SK-N-SH (cell line): ENCODE measurements at places on chromosomes 4 and X.
A peak's percentile ranks its signal among the peaks of the same experiment; 100 is the strongest.

DNA sequence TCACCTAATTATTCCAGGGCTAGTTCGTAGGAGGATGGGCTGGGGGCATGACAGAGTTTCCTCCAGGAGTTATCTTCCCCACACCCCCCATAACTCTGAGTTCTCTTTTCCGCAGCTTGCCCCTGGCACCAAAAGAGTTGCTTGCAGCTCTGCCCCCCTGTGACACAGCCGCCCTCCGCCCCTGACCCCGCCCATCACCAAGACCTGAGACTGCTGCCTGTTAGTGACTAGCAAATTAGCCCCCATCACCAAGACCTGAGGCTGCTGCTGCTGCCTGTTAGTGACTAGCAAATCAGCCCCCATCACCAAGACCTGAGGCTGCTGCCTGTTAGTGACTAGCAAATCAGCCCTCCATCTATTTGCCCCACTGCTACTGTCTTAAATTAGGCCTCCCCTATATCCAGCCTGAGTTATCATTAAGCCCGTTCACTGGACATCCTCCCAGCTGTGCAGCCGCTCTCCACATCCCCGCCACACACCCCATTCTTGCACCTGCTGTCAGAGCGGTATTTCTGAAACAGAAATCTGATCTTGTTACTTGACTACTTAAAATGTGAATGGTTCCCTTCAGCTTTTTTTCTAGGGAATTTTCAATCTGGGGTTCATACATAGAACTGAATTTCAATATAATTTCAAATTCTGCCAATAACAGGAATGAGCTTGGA is 1.5 kb upstream of the PAPSS1 start:
- DNase-seq, result no peak

- no peak for DNase-seq
Measured at GRCh38 chrX:154784149-154784995, 20.9 kb downstream of the MPP1 start.

DNA sequence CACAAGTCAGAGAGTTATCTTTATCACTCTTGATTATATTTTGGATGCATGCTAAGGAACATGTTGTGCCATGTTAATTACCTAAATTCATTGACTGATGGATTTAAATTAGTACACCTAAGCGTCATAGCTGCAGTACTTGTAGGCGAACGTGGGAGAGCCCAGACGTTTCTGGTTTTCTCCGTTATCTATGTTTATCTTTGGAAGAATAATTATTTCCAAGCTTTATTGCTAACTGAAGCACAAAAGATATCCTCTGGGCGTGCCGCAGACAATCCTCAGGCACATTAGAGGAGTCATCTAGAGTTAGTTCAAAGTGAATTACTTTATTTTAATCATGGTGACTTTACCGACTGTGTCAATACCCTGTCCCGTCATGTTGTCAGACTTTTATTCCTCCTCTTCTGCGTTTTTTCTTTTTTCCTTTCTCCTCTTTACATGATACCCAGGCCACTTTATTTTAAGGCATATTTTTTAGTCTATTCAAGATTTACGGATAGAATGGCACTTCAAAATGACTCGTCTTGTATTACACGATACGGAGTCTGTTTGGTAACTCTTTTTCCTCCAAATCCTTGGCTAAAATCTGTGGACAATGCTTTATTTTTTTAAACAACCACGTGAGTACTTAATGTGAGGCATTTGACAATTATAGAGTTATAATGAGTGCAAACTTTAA is 632.0 kb upstream of the TENM3 start:
- DNase-seq, result no peak

- DNase-seq, result no peak
Measured at GRCh38 chrX:150581093-150581775, 12.8 kb downstream of the MTM1 start.

DNA sequence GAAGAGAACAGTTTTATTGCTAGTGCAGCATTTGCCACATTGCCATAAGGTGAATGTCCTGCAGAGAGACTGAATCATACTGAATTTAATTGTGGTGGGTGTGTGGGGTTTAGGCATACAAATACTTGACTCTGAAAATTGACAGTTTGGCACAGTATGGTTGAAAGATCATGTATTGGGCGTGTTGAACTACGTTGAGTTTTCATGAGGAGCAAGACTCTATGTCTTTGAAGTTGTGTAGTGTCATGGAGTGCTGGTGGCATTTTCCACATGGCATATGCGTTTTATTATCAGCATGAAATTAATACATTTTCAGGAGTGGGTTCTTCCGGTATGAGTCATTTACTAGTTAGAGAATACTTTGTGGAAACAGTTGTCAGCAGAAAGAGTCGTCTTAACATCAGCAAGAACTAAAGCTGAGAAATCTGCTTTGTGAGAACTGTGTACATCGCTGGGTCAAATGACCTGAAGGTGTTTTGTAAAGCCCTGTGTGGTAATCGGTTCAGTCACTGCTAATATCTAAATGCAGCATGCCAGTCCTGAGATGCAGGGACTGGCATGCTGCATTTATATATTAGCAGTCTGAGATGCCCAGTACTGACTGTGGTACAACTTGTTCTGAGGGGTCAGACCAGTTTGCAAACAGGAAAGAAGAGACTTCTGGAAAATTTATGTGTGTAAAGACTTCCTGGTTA is 50.3 kb downstream of the ARHGAP10 start:
- DNase-seq, result no peak

DNA sequence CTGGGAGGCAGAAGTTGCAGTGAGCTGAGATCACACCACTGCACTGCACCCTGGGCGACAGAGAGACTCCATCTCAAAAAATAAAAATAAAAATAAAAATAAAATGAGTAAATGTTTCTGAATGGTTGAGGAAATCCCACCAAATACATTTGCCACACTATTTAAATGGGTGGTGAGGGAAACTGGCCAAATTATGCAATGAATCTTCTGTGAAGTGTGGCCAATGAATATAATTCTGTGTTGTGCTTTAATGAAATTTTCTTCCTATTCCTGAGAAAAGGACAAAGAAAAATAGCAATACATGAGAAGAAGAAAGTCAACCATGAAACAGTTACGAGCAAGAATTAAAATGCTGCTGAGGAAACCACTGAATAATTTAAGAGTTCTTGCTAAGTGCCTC is 69.9 kb downstream of the CAMK2D start:
- DNase-seq, result no peak

- peak; percentile 44 for DNase-seq
Measured at GRCh38 chrX:13937370-13938050, 92.2 kb downstream of the GEMIN8 start.

DNA sequence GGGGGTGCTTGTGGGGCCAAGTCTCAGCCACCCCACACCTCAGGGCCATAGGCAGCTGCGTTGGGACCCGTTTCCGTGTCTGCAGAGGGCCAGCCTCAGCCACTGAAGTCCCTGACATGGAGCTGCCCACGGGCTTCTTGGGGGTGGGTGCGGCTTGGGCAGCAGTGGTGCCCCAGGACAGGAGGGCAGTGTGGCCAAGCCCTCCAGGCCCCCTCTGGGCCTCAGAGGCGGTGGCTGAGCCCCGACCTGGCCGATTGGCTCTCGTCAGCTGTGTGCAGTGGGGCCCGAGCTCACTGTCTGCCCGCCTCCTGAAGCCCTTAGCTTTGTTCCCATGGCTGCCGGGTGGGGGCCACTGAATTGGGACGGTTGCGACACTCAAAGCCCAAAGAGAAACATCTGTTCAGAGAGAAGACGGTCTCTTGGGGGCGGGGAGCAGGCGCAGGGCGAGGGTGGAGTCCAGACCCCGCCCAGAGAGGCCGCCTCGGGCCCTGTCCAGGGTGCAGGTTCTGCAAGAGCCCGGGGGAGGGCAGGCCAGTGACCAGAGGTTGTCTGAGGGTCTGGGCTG is 9.1 kb downstream of the FGFR3 start:
- no peak for DNase-seq

GRCh38 chr4:89197920-89198319 is 86.6 kb downstream of the TIGD2 start:
- no peak for DNase-seq

DNA sequence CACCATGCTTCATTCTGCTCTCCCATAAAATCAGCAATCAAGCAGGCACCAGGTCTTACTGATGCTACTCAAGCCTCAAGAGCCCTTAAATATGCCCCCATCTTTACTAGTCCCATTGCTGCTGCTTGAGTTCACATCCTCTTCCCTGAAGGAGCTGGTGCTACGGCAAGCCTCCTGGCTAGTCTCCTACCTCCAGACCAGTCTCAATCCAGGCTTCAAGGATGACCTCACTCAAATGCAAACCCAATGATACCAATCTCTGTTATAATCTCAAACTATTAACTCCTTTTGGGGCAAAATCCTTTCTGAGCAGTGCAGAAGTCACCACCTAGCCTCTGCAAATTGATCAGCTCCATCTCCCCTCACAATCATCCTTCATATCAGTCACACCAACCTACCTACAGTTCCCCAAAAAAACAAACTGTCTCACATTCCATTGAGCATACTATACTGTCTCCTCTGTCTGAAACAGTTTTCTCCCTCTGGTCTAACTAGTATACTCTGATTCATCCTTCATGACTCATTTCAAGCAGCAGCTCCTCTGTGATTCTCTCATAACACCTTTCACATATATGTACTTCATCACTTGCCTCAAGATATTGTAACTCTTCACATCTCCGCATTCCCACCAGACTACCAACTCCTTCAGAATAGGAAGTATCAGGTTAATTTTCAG is 30.0 kb downstream of the PAPSS1 start:
- DNase-seq, result no peak

DNA sequence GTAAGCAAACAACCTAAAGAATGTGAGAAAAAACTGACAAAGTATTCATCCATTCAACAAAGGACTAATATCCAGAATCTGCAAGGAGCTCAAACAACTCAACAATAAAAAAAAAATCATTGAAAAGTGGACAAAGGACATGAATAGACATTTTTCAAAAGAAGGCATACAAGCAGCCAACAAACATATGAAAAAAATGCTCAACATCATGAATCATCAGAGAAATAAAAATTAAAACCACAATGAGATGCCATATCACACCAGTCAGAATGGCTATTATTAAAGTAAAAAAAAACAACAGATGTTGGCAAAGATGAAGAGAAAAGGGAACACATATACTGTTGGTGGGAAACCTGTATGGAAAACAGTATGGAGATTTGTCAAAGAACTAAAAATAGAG is 120.7 kb upstream of the ADGRL3 start:
- no peak for DNase-seq

DNA sequence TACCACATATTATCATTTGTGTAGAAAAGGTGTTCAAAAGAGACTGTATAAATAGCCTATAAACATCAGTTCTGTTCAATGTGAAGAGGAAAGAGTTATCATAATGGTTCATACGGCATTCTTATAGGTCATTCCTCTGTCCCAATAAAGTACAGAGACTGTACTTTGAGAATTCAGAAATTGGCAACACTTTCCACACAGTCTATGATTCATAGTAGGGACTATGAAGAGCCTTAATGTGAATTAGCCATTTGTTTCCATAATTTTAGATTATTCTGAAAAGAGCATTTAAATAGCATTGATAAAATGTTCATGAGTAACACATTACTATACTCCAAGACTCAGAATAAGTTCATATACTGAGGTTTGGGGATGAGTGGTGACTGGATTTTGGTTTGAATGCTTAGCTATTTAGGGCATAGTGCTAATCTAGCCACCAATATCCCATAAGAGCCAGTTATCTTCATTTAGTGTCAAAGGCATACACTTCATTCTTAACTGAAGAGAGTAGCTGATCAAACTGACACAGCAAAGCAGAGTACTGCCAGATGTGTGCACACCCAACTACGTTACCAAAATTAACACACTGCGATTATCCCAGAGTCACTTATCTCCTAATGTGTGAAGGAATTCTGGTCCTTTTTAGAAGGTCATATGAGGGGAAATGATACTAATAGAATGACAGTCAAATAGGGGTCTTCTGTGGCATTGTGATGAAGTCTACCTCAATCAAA is 10.2 kb downstream of the ANK2 start:
- DNase-seq, result no peak

DNA sequence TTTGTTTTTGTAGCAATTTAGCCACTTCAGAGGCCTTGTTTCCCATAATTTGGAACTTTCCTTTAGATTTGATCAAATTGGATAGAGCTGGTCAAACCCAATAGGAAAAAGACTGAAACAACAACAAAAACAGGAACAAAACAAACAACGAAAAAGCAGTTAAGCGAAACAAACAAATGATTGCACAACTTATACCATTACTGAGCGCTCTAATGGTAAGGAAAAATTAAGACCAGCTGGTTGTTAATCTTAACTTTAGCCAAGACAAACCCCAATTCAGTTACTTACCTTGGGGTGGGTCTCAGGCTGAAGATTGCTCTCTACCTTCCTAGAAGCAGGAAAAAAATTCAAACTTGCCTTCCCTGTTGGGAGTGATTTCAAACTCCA is 38.3 kb downstream of the SPCS3 start:
- DNase-seq, result no peak

- DNase-seq, result no peak
Measured at GRCh38 chrX:129798888-129799287, 19.1 kb downstream of the SASH3 start.

- peak; percentile 44 for DNase-seq
Measured at GRCh38 chr4:19944806-19945205, 306.9 kb upstream of the SLIT2 start.

DNA sequence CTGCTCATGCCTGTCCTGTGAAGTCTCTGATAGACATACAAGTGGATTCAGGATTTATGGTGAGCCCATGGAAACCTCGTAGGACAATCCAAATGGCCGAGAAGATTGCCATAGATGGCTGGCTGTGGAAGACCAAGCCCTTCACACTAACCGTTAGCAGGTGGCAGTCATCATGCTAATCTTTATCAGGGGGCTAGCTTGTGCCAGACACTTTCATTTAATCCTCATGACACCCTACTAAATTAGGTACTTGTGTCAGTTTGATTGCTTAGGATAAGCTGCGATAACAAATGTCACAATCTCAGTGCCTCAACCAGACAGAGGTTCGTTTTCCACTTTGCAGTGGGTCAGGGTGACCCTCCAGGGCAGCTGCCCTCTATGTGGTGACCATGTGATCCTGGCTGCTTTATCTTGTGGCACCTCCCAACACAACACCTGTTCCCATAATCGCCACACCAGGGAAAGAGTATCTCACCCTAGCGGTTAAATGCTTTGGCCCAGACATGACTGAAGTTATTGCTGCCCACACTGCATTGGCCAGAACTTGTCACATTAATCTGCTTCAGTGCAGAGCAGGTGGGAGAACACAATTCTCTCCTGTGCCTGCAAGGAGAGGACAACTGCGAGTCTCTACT is 60.8 kb downstream of the REPS2 start:
- DNase-seq, result peak; percentile 36

- DNase-seq, result no peak
Measured at GRCh38 chr4:85478576-85478975, 3.6 kb downstream of the ARHGAP24 start.

DNA sequence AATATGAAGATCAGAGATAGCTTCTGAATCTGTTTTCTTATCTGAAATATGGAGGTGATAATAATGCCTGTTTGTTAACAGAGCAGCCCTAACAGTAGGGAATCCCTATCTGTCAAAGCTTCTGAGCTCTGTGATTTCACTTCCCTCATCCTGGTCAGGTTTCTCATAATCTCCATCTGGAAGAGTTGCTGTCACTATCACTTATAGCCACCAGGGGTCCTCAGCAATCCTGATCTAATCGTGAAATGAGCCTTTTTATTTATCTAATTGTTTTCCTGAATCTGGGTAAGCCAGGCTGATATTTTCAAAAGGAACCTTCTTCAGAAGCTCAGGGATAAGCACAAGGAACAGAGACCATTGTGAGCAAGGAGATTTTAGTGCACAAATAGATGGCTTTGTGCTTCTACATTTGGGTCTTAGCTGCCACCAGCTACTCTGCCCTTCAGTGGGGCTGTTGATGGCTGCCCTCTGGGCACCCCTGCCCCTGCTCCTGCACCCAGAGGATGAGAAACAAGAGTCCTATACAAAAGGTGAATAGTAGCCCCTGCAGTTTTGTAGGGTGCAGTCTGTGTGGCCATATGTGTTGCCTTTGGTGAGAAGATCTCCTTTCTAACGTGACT is 196.4 kb upstream of the RADX start:
- DNase-seq, result peak; percentile 26

GRCh38 chr4:168188754-168189153 is 96.4 kb downstream of the ANXA10 start:
- no peak for DNase-seq
